ENCODE measurements at places on chromosomes 7 and 10.

DNA sequence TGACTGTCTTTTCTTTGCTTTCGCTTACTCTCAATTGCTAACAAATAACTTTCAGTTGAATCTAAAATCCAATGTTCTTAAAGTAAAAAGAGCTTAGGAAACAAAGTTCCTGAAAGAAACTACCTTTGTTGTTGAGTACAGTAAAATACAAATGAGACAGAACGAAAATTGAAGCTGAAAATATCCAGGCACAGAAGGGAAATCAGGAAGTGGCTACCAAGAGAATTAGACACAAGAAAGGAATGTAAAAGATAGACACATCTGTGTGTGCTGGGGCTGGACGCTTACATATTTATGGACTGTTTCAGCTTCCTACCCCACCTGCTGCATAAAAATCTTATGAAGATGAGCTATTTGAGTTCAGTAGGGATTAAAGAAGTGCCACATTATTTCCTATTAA lies 161.7 kb upstream of the PLXDC2 start:
- no peak for DNase-seq

DNA sequence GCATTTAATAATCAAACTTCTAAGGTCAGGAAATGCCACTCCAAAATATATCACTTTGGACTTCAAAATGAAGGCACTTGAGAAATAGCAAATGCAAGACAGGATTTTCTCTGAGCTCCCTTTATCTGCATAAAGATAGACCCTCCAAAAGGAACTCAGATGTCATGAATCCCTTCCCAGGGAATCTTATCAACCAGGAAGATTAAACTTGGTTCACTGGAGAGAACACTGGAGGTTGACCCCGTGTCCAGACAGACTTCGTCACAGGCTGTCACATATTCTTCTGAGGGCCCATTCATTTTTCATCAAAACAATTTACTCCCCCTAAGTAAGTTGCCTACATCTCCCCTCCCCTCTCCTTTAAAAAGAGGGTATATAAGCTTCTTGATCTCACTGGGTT lies 21.2 kb downstream of the IFIT3 start:
- DNase-seq, result no peak

- no peak for DNase-seq
Measured at GRCh38 chr10:34018784-34019183, 684.3 kb upstream of the NRP1 start.

DNA sequence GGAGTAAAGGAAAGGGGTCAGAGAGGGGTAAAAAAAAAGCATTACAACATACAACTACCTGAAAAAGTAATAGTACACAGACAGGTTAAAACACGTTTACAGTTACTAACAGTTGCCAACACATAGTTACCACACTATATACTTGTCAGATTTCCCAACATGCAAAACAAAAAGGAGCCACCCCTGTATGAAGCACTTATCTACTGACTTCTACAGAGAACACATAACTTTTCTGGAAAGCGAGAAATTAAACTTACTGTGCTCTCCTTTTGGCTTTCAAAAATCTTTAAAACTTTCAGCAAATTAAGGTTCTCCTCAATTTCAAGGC lies 2.1 kb downstream of the ABI1 start:
- no peak for DNase-seq
